ENCODE measurements at places on chromosomes 11 and 22.

GRCh38 chr11:68857037-68857586 lies 15.4 kb upstream of the CPT1A start:
- no peak for DNase-seq

GRCh38 chr11:86067009-86067850 lies 1.7 kb downstream of the PICALM start:
- DNase-seq = no peak

DNA sequence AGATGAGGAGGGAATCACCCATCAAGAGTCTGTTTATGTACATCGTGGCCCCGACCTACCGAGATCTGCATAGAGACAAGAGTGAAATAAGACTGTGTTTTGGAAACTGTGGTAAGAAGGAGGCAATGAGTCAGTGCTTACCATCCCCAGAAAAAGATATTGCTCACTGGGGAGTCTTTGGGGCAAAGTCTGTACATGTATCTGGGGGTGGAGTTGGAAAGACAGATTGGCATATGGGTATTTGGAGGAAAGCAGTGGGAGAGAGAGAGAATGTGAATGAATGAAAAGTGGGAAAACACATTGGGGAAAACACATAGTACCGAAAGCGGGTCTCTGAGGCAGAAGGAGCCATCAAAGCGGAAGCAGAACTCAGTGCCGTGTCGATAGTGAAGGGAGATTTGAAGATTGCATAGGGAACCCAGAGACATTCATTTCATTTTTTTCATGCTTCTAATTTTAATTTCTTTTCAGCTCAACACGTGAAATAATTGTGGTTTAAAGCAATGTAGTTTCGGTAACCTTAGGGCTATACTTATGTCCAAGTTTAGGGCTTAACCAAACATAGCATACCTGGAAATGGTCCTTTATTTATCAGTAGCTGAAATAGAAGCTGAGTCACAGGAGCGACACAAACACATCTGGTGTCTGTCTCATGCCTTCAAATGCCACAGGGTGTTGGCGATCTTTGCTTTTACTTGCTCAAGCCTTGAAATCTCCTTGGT lies 98.6 kb upstream of the CD44 start:
- DNase-seq = peak; percentile 24

- peak; percentile 92 for DNase-seq
Observed at GRCh38 chr11:3123761-3124733, 41.1 kb downstream of the OSBPL5 start.

GRCh38 chr11:46389450-46390330 lies 1.9 kb downstream of the CHRM4 start:
- DNase-seq = peak; percentile 92

DNA sequence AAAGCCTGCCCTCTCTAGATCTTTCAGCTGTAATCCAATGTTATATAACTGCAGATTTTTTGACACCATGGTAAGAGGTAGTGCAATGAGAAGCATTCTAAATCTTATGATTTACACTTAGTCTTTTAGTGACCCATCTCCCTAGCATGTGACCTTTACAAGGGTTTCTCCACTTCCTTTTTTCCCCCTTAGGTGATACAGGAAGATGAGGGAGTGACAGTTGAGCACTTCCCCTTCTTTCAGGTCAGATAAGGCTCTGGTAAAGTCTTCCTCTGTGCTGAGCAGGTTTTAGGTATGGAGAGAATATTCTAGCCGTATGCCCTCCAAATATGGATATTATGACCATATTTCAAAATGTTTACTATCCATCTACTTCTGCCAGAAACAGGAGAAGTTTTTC lies 753.6 kb downstream of the JRKL start:
- DNase-seq = no peak

- DNase-seq = no peak
Observed at GRCh38 chr11:68113986-68114385, 7.2 kb downstream of the CHKA start.

DNA sequence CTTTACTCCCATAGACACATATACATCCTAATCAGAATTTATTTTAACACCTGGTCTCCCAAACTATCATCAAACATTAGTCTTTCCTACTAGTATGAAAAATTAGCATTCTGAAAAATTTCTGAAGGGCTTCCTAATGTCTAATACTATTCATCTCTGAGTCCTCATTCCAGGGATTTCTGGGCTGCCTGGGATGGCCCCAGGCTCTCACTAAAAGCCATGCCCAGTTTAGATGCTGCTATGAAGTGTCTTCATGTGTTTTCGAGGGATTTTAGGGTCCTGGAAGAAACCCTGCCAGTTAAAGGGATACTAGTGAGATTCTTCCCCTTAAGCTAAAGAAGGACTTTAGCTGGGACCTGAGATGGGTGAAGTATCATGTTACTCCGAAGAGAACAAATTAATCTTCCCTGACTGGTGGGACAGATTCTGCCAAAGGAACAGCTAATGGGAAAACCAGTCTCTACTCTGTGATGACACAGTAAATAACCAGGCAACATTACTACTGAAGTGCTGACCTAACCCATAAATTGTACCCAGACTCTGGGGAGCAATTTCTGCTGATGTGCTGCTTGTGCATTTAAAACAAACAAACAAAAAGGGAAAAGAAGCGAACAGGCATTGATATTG lies 342.6 kb downstream of the SOX6 start:
- no peak for DNase-seq

DNA sequence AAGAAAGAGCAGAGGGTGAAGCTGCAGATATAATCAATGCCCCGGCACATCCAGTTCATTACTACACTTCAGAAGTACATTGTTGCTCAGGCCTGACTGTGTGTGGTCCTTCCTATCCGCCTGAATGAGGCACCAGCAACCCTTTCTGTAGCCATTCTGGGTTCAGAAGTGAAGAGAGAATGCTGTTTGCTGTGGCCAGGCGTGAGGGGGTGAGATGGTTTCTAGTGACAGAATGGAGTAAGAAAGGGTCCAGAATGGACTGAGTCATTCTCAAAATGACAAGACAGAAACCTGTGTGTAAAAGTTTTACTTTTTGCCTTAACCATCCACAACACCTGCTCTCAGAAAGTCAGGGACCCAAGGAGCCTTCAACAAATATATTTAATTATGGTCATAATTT lies 334.8 kb downstream of the GUCY1A2 start:
- DNase-seq = no peak

DNA sequence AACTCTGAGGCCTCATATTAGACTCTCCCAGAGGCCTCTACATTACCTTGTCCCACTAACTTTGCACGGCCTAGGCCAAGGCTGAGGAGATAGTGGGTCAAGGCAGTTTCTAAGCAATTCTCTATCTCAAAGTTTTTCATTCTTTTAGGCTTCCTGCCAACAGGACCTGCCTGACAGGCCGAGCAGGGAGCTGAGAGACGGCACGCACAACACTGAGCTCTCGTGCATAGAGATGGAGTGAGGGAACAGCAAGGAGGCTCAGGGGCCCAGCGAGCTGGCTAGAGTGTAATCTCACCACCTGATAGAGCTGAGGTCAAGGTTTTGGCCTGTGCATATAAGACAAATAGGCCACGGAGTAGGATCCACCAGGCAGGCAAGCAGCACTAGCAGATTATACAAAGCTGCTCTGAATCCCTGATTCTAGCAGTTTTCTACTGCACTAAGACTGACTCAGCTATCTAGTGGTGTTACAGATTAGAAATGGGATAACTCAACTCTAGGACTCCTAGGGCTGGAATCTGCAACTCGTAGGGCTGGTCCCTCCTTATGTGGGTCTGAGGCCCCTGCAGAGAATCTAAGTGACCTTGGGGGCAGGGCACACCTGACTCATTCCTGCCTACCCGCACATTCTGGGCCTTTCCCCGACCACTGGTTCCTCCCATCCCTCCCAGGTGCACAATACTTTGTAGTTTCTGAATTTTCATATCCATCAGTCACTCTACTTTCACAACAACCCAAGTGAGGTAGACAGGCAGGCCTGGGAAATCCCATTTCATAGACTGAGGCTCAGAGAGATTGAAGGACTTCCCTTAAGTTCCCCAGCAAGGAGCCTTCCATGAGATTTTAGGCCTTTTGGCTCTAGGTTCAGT lies 1.7 kb downstream of the CYB5R2 start:
- no peak for DNase-seq

DNA sequence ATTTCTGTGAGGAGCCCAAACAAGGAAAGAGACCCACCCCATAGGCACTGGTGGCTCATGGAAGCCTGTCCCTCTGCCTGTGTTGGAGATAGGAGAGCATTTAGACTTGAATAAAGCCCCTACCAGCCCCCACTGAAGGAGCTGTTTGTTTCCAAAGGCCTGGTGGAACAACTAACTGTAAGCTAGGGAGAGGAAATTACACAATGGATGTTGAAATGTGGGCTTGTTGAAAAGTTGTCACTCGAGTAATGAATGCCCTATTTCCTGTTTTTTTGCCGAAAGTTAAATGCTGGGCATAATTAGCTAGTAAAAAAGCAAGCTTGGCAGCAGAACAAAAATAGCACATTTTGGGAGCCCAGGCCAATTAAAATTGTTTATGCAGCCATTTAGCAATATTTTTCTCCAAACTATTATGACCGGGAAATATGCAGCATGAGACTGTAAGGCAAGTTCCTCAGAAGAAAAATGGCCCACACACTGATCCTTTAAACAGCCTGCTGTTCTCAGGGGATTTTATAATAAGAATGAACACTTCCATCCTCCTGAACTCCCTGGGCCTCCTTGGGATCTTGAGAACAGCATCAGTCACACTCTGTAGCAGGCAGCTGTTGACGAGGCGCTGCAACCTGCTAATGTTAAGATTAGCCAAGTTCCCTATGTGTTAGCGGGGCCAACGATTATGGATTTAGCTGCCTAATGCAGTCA lies 38.6 kb upstream of the LMO2 start:
- no peak for DNase-seq

DNA sequence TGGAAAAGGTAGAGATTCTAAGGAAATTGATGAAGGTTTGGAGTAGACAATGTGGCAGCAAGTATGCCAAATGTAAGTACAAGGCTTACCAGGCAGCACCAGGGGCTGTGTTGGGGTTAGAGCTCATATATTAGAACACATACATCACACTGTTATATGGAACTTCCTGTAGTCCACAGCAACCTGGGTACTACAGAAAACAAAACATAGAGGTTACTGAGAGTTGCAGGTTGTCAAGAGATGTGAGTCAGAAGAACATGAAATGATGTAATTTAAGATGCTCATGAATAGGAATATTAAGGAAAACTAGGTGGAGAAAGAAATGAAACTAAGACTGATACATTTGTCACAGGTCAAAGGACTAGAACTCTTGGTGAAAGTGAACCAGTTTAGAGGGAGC lies 22.0 kb downstream of the FAT3 start:
- DNase-seq = no peak

GRCh38 chr11:67024410-67024809 lies 1.5 kb downstream of the SYT12 start:
- DNase-seq = no peak

DNA sequence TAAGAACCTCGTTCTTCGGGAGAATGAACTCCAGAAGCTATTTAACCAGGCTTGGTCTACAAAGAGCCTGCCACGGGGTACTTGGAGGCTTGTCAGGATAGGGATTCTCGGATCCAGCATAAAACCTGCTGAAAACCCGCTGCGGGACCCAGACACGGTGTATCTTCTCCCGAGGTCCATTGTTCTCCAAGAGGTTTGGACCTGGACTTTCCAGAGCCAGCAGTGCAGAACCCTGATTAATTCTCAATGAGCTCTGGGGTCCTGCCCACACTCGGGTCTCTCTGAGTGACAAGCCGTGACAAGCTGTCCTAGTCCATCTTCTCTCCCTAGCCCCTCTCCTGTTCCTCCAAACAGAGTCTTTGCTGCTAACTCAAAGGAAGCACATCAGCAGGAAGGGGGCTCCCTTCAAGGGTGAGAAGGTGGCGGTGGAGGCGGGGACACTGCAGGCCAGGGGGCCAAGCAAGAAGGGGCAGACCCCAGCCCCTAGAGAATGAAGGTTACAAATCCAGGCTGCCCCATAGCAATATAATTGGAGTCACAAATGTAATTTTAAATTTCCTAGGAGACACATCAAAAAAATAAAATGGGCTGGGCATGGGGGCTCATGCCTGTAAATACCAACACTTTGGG lies 12.2 kb downstream of the SHANK2 start:
- no peak for DNase-seq

DNA sequence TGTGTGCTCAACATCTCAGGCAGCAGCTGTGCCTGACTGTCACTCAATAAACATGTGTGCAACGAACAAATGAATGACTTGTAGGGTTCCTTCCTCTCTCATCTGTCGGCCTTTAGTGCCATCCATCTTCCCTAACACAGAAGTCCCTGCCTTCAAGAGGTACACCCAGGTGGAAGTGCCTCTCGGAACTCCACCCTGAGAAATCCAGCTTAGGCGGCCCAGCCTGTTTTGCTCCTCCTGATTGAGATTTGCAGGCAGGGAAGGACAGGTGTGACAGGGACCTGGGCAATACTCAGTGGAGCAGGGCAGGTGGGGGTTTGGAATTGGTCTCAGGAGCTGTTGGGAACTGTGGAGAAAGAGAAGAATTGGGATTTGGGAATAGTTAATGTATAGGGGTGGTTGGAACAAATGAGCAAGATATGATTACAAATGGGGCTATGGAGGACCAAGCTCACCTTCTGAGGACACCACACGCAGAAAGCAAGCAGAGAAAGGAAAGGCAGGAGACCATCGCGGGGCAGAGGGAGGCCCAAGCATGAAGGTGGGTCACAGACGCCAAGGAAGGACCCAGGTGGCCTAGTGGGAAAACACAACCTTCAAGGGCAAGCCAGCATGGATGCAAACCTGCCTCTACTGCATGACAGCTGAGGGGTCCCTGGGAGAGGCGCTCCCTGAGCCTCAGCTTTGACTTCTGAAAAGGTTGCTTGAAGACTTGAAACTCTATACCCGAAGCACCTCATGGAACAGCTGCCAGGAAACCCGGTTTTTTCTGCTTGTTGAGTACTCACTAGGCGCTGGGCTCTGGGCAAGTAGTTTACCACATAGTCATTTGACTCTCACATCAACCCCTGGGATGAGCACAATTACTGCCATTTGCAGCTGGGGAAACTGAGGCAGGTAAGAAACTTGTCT lies 40.9 kb upstream of the ANO1 start:
- no peak for DNase-seq

DNA sequence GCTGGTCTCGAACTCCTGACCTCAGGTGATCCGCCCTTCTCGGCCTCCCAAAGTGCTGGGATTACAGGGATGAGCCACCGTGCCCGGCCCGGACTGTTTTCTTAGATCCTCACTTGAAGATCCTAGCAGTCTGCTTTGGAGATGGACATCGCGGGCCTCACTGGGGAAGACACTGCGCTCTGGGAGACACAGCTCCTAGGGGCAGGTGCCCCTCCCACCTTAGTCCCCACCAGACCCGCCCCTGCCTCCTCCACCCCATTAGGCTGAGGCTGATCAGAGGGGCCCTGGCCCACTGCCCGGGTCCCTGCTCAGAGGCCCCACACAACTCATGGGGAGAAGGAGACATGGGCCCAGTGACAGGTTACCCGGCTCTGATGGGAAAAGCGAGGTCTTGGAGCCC lies 11.3 kb upstream of the LTO1 start:
- DNase-seq = no peak

GRCh38 chr11:109940816-109941215 lies 152.4 kb upstream of the ZC3H12C start:
- peak; percentile 38 for DNase-seq
